ENCODE measurements at places on chromosomes 2 and 18.

GRCh38 chr2:133416146-133416545, 152.1 kb downstream of the NCKAP5 start:
- DNase-seq: no peak

DNA sequence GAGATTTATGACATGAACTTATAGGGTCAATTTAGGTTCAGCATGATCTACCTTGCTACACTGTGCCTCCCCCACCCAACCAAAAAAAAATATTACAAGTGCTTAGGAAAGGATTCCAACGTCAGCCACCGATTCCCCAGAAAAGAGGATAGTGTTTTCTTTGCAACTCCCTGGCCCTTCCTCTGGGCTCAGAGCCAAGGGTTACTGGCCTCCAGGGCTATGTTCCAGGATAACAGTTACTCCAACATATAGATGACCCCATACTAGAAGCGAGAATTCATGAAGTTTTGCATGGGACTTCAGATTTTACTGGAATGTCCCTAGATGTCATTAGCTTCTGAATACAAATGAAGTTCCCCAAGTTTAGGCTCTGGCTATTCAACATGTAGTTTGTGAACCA, 172.1 kb downstream of the UPP2 start:
- DNase-seq: no peak

GRCh38 chr2:25989154-25989553, 6.9 kb upstream of the KIF3C start:
- DNase-seq: no peak

DNA sequence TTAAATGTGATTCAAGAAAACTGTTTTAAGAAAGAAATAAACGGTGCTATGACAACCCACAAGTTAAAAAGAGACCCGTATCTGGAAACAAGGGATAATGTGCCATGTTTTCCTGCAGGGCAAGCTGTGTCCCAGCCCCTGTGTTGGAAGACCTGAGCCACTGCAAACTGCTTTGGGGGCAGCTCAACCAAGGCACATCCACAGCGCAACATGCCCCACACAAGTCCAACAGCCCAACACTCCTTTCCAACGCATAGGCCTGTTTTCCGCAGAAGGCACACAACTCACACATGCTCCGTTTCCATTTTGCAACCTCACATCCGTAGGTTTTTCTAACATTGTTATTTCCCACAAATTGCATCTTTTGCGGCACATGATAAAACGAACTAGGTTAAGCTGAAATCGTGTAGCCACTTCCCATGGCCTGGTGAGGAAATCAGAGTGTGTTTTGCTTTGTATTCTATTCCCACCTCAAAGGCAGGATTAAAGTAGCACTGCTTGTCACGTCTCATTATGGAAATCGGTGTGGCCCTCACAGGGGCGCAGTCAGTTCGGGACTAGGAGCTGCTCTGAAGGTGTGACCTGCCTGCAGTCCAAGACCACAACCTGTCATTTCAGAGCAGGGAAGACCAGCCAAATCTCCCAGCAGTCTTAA, 50.5 kb upstream of the ZNF516 start:
- no peak for DNase-seq

DNA sequence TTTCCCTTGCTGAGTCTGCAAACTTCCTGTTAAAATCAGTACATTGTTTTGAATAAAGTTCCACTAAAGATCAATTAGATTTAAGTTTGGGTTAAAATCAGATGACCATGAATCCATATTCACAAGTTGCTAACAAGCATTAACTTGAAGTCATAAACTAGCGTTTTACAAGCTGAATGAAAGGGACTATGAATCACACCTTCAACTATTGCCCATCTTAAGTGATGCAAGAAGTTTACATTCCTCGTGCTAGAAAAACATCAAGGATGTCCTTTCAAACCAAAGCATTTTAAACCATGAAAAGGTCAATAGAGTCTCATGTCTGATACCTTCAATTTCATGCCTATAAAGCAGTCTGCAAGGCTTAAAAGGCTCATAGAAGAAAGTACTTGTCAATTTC, 257.2 kb upstream of the SYT4 start:
- DNase-seq: no peak

- DNase-seq: no peak
Observed at GRCh38 chr2:27494284-27494943, 586 bp downstream of the FNDC4 start.

DNA sequence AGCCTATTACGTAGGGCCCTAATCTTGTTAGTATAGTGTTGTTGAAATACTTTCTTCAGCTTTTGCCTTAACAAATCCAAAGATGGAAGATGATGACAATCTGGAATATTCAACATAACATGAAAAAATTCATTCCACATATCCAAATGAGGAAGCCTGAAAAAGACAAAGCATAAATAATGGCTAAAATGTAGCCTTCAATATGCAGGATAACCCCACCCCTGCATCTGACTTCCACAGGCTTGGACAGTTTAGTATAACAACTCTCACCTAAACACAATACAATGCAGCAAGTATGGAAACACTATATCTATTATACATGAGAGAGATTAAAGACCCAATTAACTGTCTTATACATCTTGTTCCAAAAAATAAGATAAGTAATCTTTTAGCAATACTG, 39.9 kb downstream of the BUB1 start:
- no peak for DNase-seq

GRCh38 chr2:233977296-233977837, 60.2 kb downstream of the TRPM8 start:
- no peak for DNase-seq

GRCh38 chr2:217993138-217993537, 9.7 kb downstream of the TNS1 start:
- no peak for DNase-seq

DNA sequence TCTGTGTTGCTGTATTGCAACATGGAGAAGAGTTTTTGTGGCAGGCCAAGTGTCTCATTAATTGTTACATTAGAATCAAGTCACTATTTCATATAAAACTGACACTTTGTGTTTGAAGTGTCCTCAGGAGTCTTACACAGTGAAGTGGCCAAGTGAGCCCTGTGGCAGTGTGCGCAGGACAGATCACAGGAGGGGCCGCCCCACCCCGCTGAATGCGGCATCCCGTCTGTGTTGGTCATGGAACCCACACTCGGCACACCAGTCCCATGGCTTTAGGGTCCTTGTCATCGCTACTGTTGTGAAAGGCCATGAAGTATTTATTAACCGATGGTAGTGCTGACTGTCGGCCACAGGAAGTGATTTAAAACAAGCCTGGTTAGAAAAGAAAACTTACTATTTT, 144.7 kb upstream of the NFATC1 start:
- DNase-seq: no peak

DNA sequence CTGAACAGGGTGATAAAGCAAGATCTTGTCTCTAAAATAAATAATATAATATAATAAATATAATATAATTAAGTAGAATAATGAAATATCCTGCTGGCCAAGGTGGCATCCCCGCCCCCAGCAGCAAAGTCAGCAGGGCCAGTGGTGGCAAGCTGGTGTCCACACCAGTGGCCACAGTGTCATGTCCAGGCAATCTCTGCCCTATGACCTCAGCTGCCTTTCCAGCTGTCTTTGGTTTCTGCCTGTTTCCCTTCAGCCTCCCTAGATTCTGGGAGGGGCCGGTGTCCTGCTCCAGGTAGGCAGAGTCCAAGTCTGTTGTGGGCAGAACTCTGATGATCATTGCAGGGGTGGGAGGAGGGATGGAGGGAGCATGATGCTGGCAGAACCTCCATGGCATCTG, 16.2 kb upstream of the STEAP3 start:
- DNase-seq: no peak

DNA sequence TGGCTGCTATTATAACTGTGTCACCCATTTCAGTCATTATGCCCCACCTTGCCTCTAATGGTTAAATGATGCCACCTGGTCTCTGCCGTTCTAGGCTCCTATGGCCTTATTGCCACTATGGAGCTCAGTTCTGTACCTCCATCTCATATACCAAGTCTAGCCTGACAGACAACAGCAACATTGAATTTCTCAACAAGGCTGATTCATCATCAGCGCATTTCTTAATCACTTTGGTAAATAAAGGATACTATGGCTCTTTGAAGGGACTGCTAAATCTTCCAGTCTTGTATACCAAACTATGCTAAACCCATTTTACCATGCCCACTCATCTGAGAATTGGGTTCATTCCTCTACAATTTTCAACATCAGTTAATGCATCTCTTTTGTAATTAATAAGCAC, 784.5 kb upstream of the CELF4 start:
- DNase-seq: no peak

- no peak for DNase-seq
Observed at GRCh38 chr2:70830366-70830765, 5.2 kb downstream of the CD207 start.

- DNase-seq: no peak
Observed at GRCh38 chr2:26193578-26194231, 20.8 kb downstream of the GAREM2 start.

DNA sequence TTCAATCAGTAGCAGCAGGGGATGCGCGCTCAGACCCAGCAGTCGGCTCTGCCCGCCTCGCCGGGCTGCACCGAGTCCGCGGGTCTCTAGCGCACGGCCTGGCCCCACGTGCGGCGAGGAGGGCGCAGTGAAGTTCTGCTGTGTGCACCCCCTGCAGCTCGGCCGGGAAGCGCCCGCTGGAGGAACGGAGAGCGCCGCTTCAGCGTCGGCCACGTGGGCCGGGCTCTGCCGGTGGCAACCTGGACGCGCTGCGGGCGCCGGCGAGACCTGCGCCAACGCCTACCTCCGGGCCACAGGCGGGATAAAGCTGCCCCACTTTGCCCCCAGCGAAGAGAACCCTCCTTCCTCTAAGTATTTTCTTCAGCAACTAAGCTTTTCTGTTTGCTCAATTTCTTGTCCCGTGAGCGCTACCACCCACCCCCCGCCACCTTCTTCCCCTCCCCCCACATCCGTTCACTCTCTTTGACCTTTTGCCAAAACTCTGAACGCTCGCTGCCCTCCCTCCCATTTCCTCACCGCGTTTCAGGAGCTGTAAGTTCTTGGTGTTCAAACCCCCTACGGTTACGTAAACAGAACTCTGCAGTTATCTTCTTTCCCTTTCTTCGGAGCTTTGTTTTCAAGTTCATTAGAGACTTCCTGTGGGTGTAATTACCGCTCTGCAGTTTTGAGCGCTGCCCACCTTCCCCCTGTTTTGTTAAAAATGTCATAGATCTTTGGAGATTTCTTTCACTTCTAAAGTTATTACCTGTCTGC, 42.6 kb upstream of the EDAR start:
- DNase-seq: peak; percentile 37

DNA sequence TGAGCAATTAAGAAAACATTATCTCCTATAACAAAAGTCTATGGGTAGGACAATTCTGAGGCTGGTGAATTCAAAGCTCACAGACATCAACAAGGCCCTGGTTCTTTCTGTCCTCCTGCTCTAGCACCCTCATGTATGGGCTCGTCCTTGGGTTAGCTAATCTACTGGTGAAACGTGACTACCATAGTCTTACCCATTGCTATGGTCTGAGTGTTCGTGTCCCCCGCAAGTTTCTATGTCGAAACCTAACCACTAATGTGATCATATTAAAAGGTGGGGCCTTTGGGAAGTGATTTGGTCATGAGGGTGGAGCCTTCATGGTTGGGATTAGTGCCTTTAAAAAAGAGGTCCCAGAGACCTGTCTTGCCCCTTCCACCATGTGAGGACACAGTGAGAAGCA, 564.7 kb downstream of the TNS1 start:
- DNase-seq: no peak

GRCh38 chr2:109510136-109511028, 103.4 kb downstream of the SEPTIN10 start:
- DNase-seq: peak; percentile 60

DNA sequence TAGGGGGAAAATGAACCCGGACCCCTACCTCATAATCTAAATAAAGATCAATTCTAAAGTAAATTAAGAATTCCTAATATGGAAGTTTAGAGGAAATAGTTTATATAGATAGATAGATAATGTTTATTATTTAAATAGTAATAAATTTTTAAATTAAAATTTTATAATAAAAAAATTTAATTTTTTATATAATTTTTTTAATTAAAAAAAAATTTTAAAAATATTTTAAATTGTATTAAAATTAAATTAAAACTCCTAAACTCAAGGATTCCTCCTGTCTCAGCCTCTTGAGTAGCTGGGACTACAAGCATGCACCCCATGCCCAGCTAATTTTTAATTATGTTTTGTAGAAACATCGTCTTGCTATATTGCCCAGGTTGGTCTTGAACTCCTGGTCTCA, 186.9 kb upstream of the VRK2 start:
- DNase-seq: no peak

GRCh38 chr2:65024149-65024829, 31.9 kb upstream of the CEP68 start:
- no peak for DNase-seq

GRCh38 chr2:66585587-66585986, 150.7 kb downstream of the MEIS1 start:
- DNase-seq: no peak

DNA sequence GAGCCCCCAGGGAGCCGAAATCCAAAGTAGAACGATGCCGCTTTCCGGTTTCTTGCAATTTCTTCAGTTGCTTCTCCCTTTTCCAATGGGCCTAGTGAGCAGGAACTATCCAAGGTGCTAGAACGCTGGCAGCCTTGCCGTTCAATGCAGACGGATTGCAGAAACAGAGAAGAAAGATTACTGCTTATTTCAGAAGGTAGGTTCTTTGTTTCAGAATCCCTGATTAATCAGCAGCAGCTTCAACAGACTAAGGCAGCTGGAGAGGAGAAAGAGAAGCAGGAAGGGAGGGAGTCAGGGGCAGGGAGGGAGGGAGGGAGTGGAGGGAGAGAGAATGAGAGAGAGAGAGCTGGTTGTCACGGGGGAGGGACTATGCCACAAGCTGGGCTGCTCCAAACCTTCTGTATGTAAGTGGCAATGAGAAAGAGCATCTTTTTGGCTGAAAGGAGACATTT, 576 bp downstream of the NYAP2 start:
- no peak for DNase-seq

- DNase-seq: no peak
Observed at GRCh38 chr2:6224267-6224666, 532.1 kb downstream of the SOX11 start.

DNA sequence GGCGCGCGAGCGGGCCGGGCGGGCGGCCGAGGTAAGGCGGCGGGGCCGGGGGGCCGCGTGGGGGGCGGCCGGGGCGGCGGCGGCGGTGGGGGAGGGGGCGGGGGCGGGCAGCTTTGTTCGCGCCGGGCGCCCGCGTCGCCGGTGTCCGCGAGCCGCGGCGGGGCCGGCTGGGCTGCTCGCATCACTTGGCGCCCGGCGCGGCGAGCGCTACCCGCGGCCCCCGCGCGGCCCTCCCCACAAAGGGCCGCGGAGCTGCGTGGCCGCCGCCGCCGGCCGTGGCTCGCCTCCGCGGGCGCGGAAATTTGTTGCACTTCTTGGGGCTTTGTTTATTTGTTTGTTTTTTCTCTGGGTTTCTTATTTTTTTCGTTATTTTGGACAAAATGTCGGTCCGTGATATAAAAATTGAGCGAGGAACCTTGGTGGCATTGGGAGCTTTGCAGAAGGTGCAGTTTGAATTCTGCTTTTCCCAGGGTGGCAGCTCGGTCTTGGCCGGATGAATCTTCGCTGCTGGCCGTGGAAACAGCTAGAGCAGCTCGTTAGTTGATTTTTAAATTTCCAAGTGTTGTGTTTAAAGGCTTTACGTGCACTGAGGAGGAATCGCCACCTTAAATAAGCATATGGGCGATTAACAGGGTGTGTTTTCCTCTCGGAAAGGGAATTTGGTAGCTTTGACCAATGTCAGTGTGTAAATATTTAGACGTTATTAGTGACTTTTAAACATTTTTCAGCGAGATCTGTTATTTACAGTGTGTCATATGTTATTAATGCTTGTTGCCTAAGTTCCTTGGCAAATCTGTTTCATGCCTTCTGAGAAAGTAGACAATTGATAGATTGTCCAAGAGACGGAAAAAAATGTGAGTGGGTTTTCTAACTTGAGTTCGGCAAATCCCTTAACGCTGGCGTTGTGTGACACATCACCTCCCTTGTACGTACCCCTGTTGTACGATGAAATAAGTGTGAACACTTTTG, 822 bp downstream of the UBE2E3 start:
- DNase-seq: no peak

GRCh38 chr2:224596289-224596688, 11.1 kb upstream of the CUL3 start:
- no peak for DNase-seq

Data from stimulated activated CD8-positive, alpha-beta memory T cell treated with anti-CD3 and anti-CD28 coated beads, Interleukin-4, amount 100 ng/mL, for 24 hours (primary cell).